ENCODE measurements at places on chromosomes 2 and 18.

DNA sequence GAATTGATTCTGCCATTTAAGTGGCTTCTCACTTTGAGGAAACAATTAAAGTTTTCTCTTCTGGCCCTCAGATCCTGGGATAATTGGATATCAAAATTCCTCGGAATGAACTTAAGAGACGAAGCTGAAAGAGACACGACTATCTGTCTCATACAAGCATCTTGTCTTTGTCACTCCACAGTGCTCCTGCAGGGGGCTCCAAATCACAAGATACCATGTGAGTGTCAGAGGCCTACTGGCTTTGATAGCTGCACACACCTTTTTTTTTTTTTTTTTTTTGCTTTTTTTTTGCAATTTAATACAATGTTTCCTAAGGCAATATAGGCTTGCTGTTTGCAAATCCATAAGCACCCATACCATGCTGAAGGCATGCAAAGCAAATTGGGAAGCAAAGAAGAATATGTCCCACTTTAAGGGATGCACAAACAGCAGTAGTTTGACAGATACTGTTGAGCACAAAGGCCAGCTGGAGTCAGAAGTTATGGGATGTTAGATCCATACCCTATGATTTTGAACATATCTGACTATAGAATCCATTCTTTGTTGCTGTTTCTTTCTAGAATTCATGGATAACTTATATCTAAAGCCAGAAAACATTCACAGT is 109.0 kb upstream of the CBLN2 start:
- DNase-seq, result peak; percentile 25

DNA sequence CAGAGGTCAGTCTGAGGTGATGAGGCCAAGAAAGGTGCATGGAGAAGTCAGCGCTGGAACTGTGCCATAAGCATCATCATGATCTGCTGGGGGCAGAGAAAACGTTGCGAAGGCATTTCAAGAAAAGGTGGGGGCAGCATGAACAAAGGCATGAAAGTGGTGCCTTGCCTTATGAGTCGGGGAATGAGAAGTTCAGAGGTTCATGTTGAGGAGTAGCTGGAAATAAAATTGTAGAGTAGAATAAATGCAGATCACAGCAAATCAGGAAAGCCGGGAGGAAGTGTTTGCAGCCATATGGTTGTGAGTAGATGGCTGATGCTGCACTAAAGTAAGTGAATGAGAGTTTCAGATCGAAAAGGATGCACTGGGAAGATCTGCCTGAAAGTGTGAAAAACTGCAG is 72.1 kb upstream of the ARL5A start:
- no peak for DNase-seq

- DNase-seq, result peak; percentile 86
These were observed 188.1 kb downstream of the ARL4C start for GRCh38 chr2:234308813-234309195.

GRCh38 chr2:128306931-128307460 is 11.7 kb downstream of the HS6ST1 start:
- no peak for DNase-seq

DNA sequence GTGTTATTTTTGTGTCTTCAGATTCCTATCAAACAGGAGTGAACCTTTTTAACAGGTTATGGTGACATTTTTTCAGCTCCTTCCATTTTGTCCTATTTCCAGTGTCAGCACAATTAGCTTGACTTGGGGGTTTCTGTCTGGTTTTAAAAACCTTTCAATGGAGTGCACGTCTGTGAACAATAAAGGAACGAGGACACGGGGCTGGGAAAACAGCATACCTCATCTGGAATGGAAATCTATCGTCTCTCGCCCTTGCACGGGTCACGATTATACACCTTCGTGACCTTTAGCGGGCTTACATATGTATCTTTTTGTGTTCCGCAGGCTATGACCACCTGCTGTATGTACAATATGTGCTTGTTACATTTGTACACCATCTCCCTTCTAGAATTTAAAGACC is 2.3 kb upstream of the ZNF532 start:
- DNase-seq, result no peak

GRCh38 chr18:74140582-74140981 is 7.1 kb downstream of the FBXO15 start:
- DNase-seq, result no peak

- DNase-seq, result peak; percentile 63
These were observed 41.0 kb upstream of the MGAT4A start for GRCh38 chr2:98771721-98772524.

DNA sequence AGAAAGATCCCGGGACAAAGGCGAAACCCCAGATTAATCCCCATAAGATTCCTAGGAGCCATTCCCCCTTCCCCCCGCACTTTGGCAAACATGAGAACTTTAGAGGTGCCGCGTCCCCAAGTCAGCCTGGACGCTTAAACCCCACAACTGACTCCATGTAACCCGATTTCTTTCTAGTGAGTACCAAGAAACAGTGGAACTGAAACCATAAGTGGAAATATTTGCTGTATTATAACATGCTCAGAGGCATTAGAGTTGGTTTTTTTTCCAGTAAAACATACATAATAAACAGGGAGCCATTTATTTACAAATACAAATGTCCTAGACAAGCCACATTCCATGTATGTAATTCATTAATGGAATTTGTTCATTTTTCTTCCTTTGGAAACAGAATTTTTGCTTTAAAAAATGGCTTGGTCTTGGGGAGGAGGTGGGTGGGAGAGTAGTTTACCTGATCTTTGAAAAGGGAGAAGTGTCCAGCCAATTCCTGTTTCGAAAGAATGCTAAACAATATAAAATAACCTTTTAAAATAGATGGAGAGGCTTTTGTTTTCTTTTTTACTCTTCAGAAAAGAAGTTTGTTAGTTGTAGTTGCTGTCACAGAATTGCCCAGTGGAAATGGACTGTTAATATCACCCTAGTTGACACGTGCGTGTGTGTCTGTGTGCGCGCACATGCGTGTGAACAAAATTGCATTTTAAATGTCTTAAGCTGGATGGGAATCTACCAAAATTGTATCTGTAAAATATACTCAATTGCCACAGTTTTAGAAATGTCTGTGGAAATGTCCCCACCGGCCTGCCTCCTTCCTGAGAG is 10.6 kb downstream of the POU3F3 start:
- DNase-seq, result no peak

DNA sequence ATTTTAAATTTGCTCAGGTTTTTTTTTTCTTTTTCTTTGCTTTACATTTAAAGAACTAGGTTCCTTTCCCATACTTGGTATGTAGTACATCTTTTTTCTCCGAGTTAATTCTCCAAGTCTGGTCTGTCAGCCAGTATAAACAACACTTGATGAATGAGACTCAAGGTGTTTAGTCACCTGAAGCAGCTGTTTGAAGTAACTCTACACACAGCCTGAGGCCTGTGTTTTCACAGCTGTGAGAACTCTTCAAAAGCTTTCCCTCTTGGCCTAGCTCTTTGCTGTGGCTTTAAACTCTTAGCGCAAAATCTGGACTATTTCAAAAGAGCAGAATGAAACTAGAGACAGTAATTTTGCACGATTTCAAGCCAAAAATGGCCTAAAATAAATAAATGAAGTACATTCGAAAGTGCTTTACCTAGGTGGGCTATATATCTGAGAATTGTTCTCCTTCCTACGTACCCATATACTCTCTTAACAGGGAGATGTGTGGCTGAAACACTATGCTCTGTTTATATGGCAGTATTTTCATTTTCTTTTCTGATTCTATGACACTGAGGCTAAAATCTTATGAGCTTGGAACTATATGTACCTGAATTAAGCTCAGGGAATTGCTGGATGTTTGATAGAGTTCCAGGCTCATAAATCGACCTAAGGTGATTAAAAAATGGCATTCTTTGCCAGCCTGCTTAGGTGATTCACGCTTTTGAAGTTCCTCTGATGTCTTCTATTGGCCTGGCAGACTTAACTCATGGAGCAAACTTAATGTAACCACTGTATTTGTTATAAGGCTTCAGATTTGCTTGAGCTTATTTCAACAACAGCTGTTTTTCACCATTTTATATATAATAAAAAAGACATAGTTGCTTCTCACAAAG is 1044.1 kb upstream of the ZEB2 start:
- no peak for DNase-seq

- DNase-seq, result no peak
These were observed 355.2 kb upstream of the UBE2E3 start for GRCh38 chr2:180625006-180625844.

DNA sequence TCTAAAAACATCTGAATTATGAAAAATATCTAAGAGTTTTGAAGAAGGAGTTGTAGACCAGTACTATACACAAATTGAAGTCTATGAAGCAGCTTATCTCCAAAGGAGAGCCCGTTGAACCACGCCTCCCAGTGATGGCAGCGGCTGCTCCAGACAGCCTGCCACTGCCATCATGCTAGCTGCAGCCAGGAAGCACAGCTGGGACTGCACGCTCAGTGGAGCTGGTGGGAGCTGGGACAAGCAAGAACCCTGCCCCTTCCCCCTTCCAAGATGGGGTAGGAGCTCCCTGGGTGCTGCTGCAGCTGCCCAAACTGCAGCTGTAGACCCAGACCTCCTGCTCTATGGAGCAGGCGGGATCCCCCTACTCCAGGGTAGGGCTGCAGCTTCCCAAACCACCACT is 124.7 kb upstream of the SPATS2L start:
- DNase-seq, result no peak

DNA sequence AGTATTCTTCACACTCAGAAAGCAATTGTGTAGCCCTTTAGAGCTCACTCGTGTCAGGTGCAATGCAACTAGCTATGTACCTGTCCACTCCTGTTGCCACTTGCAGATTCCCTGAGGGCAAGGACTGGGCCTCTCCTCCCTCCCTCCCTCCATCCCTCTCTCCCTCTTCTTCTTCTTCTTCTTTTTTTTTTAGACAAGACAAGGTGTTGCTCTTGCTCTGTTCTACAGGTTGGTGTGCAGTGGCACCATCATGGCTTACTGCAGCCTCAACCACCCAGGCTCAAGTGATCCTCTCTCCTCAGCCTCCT is 119.7 kb downstream of the ACKR3 start:
- no peak for DNase-seq

GRCh38 chr2:88226754-88227153 is 56.6 kb downstream of the THNSL2 start:
- DNase-seq, result no peak

DNA sequence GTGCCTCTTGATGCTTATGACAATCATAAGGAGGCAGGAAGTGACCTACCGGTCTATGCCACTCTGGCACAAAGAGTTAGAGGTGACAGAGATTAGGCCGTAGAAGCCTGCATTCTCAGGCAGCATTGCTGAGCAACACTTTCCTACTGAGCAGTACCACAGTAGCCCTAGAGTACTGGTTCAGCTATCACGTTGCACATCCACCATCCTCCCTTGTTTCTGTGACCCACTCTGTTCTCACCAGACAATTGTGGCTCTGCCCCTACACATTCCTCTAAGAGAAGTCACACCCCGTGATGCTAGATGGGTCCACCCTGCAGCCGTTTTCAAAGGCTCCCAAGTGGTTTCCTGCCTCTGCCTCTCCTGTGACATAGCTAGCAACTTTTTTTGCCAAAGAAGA is 22.6 kb upstream of the SUCLG1 start:
- DNase-seq, result peak; percentile 22

- no peak for DNase-seq
These were observed 31.7 kb upstream of the ASPRV1 start for GRCh38 chr2:69993048-69993565.

DNA sequence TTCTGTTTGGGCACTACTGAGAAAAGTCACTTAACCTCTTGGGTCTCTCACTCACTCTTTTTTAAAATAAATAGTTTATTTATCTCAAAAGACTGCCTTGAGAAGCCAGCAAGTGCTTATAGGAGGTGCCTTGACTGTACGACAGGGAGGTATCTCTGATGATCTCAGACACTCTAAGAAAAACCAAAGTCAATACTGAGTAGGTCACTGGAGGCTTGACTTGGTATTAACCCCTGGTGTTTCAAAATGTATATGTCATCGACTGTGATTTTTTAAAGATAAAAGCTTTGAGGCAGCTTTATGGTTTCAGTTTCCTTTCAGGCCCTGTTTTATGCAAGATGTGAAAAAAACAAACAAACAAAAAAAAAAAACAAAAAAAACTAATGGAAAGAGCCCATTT is 33.7 kb downstream of the MREG start:
- DNase-seq, result no peak

DNA sequence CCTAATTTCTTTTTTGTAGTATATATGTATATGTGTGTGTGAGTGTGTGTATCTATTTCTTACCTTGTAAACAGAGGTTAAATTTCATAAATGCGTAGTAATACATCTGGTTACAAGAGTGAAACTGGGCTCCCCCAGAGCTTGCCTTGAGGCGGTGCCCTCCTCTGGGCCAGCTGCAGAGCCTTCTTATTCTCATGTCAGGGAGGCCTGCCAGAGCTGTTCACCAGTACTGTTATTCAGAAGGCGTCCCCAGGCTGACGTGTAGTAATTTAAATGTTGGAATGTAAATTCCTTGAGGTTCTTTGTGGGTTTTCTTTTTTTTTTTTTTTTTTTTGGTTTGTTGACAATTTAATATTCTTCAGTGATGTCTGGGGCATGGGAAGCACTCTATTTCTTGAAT is 11.2 kb downstream of the COPS8 start:
- no peak for DNase-seq

- no peak for DNase-seq
These were observed 17.3 kb upstream of the LDLRAD4 start for GRCh38 chr18:13201292-13201691.

- no peak for DNase-seq
These were observed 16.9 kb downstream of the PMAIP1 start for GRCh38 chr18:59916746-59917145.

GRCh38 chr2:74927621-74928020 is 30.8 kb upstream of the POLE4 start:
- no peak for DNase-seq

DNA sequence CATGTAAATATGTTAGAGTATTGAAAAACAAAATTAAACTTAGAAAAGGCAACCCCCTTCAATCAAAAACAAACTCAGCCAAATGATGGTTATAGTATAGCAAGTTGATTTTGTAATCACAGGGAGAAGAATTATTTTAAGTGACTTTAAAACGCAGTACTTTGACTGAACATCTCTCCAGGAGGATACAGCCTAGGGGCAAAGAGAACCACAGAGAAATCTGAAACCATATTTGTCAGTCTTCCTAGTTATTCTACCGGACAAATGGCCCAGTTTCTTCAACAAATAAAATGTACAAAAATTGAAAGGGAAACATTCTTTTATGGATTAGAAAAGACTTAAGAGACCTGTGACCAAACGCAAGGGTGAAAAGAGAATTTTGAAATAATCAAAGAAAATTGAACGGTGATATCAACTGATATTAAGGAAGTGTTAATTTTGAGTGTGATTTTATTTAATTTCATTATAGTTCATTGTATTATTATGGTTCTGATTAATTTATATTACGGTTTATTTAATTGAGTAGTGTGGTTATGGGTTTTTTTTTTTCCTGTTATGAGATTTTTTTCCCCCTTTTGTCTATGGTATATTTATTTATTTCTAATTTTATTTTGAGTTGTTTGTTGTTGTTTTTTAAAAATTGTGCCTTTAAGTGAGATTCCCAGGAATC is 75.3 kb downstream of the HNRNPLL start:
- DNase-seq, result no peak
